Spleen (tissue), 13 donors: ENCODE measurements at places on chromosomes 2 and 18. TPM values are rescaled to one million over a fixed set of nuclear protein-coding genes. Genes with fewer than 3 reads are reported as not detected.
A peak's percentile ranks its signal among the peaks of the same experiment; 100 is the strongest.

GRCh38 chr2:134739879-134740301 is 21.1 kb upstream of the TMEM163 start:
- DNase-seq, result peak; percentile 84

DNA sequence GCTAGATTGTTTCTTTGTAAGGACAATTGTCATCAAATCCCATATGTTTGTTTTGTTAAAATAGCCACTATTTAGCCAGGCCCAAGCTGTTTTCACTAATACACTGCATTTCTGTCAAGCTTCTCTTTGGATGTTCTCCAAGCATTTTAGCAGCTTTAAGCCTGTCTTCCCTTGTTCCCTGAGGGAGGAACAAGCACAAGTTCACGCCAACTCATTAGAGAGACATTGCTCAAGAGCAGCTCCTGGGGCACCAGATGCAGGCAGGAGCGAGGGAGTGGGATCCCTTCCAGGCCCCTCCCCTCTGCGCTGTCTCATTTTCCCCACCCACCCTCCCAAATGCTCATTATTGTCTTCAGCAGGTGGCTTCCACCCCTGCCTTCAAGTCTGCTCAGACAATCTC is 32.6 kb upstream of the PPP3R1 start:
- no peak for DNase-seq

GRCh38 chr2:10762651-10763460 is 41.4 kb downstream of the ATP6V1C2 start:
- DNase-seq, result peak; percentile 76

The UPP2 gene
- not detected for polyA plus RNA-seq

The KATNAL2 gene
- polyA plus RNA-seq, result 3.1 TPM

GRCh38 chr2:231877533-231878456 is 48.4 kb downstream of the NPPC start:
- no peak for DNase-seq

DNA sequence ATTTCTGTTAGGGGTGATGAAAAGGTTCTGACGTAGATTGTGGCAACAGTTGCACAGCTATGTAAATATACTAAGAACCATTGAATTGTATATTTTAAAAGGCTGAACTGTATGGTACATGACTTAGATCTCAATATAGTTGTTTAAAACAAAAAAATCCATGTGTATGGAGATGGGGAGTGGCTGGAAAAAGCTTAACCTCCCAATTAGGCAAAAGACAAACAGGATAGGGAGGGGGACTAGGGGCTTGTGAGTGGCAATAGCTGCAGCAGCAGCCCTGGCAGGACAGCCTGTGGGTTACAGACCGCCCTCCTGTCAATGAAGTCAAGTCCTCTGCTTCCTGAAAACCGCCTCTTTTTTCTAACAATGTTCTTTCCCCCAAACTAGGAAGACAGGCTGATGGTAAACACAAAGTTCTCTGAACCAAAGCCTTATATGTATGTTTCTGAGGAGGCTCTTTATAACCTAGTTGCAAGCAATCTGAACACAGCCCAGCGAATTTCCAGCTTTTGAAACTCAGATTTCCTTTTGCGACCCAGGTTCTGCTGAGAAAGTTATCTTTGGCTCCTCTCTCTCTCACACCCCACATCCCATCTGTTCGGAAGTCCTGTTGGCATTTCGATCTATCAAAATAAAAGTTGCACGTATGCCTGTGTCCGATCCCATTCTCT is 10.3 kb downstream of the ATP8B1 start:
- no peak for DNase-seq

- DNase-seq, result no peak
Observed at GRCh38 chr18:76771192-76771799, 51.1 kb upstream of the ZNF236 start.

DNA sequence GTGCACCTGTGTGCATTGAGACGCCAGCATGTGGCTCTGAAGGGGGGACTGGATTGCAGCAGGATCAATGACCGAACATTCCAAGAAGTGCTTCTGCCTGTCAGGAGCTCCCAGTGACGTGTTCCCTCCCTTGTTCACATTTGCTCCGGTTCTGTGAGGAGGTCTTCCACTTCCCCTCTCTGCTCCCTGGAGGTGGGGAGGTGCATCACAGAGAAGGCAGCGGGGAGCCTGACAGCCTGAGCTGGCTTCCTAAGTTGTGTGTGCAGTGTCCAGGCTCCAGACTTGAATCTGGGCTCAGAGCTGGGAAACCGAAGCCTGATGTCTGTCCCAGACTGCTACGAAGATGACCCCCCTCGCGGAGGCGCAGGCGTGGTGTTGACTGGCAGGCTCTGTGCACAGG is 171.0 kb downstream of the KLHL29 start:
- DNase-seq, result no peak

The GRHL1 gene
- 0.20 TPM for polyA plus RNA-seq

GRCh38 chr2:158962074-158962473 is 6.4 kb upstream of the TANC1 start:
- no peak for DNase-seq

The TNFRSF11A gene
- 0.57 TPM for polyA plus RNA-seq

The PTH2R gene
- 0.43 TPM for polyA plus RNA-seq

DNA sequence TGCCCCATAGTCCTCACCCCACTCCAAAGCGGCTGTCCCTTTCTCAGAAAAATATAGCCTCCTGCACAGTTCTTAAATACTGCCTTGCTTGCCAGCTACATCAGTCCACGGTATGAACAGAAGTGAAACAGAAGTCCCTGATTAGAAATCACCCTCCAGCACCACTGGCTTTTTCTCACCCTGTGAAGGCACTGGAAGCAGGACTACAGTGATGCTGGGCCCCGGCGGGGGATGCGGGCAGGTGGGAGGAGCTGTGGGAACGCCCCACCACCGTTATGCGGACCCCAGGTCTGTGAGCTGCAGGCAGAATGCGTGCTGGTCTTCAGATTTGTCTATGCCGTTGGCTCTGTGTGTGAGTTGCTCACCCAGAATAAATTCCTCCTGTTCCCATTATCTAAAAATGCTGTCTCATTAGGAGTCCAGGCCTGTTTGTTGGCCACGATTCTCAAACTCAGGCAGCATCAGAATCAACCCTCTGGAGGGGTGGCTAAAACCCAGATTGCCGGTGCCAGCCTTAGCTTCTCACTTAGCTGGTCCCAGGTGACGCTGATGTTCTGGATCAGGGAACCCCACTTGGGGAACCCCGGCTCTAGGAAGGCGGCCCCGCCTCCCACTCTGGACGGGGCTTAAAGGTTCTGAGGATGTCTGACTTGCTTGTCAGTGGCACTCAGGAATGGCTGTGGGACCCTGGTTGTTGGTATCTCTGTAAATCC is 224.8 kb upstream of the PXDN start:
- no peak for DNase-seq

The GPR39 gene
- not detected for polyA plus RNA-seq

The IFIH1 gene
- polyA plus RNA-seq, result 13.2 TPM

- no peak for DNase-seq
Observed at GRCh38 chr2:230735884-230736283, 23.2 kb downstream of the CAB39 start.

- DNase-seq, result no peak
Observed at GRCh38 chr2:8472545-8473323, 209.1 kb upstream of the ID2 start.

DNA sequence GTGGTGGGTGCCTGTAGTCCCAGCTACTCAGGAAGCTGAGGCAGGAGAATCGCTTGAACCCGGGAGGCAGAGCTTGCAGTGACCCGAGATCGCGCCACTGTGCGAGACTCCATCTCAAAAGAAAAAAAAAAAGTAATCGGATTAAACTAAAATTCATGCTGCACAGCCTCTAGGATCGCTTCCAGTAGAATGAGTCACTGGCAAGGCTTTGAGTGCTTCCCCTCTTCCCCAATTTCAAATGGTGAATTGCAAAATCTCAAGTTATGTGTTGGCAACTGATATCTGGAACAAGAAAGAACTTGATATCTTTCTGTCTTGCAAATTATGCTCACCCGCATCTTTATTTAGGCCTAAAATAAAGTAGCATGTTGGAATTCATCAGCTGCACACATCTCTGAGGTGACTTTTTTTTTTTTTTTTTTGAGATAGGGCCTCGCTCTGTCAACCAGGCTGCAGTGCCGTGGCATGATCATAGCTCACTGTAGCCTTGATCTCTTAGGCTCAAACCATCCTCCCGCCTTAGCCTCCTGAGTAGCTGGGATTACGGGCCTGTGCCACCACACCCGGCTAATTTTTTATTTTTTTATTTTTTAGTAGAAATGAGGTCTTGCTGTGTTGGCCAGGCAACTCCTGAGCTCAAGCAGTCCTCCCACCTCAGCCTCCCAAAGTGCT is 12.7 kb downstream of the TTC39C start:
- DNase-seq, result no peak

The KYNU gene
- 11.2 TPM for polyA plus RNA-seq

DNA sequence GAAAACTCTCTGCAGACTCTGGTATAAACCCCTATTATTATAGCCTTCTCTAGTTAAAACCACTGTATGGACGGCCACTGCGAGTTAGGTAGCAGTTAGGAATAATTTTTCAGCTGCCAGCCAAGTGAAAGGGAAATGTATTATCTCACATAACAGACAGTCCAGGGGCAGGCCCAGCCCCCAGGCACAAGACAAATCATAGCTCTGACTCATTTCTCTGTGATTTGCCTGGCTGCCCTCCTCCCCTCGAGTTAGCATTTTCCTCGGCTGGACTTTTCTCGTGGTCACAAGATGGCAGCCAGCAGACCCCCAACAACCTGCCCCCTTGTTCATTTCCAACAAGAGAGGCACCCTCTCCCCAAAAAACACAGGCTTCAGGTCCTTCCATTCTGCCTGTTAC is 10.5 kb downstream of the VIT start:
- DNase-seq, result no peak

The INHBB gene
- polyA plus RNA-seq, result 0.26 TPM

GRCh38 chr2:128628996-128629395 is 310.3 kb upstream of the HS6ST1 start:
- peak; percentile 18 for DNase-seq

- no peak for DNase-seq
Observed at GRCh38 chr18:55588870-55589595, 1.0 kb upstream of the TCF4 start.

DNA sequence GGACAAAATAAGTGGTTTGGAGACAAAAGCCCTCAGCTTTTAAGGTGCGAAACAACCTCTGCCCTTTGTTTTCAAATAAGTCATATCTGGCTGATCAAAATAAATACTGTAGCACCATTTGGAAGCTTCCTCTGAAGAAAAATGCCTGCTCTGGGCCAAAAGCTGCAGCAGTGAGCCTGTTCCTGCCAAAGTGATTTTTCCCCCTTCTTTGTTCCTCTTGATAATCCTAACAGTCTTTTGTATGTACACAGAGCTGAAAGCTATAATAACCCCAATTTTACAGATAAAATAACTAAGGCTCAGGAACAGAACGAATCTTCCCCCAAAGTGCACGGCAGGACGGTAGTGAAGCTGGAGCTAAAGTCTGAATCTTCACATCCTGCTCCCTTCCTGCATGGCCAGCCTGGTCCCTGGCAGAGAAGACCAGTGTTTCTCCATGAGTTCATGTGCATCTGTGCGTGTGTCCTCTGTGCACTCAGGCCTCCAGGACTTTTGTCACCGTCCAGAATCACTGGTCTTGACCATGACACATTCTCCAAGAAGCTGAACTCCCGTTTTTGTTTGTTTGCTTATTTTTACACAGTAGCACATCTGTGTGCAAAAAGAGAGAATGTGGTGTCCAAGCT is 2114.1 kb upstream of the PIK3C3 start:
- DNase-seq, result no peak
